ENCODE measurements at places on chromosomes 11 and 22.

DNA sequence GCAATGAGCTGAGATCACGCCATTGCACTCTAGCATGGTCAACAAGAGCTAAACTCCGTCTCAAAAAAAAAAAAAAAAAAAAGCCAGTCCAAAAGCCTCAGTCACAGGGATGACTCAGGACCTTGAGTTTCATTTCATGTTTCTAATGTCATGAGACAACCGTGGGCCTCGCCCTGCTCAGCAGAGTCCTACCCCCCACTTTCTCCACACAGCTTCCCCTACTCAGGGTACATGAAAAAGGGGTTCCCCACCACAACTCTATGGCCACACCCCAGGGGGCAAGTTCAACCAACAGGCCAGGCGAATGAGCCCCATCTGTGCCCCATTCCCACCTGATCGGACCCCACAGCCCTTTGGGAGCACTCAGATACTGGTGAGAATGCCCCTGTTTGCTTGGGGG lies 24.3 kb upstream of the ADA2 start:
- DNase-seq: no peak

- no peak for DNase-seq
Observed at GRCh38 chr11:43790444-43790794, 90.2 kb upstream of the ALKBH3 start.

- DNase-seq: no peak
Observed at GRCh38 chr22:50305923-50306566, 1.4 kb downstream of the PLXNB2 start.

DNA sequence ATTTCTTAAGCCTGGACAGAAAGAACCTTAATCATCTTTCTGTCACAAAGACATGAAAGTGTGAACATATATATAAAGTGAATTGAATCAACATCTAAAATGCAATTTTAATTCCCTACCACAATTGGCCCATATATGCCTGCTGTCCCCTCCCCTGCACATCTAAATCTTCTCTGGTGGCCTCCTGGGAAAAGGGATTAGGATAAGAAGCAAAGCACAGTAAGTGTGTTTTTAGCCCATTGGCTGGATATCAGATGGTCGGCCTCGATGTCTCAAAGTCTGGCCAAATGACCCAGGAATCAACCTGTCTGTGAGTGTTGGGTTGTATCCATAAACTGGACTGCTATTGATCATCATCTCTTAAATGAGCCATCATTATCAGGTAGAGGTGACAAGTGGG lies 5.8 kb downstream of the MMP3 start:
- no peak for DNase-seq

- no peak for DNase-seq
Observed at GRCh38 chr11:79414041-79414440, 26.8 kb downstream of the TENM4 start.

DNA sequence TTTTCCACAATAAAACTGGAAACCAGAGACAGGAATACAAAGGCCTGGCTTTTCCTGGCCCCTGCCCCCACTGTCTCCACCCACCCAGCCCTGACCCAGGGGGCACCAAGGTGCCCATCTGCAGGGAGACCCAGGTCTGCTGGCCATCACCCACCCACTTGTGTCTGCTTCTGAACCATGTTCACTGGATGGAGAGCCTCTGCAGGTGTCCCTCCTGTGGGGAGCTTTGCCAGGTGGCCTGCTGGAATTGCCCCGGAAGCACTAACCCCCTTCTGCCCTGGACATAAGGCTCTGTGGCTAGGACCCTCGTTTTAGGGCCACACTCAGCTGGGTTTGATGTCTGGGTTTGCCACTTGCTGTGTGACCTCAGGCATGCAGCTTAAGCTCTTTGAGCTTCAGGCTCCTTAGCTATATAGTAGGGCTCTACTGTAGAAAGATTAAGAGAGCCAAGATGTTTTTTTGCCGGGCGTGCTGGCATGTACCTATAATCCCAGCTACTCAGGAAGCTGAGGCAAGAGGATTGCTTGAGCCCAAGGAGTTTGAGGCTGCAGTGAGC lies 3.9 kb downstream of the SCARF2 start:
- no peak for DNase-seq

DNA sequence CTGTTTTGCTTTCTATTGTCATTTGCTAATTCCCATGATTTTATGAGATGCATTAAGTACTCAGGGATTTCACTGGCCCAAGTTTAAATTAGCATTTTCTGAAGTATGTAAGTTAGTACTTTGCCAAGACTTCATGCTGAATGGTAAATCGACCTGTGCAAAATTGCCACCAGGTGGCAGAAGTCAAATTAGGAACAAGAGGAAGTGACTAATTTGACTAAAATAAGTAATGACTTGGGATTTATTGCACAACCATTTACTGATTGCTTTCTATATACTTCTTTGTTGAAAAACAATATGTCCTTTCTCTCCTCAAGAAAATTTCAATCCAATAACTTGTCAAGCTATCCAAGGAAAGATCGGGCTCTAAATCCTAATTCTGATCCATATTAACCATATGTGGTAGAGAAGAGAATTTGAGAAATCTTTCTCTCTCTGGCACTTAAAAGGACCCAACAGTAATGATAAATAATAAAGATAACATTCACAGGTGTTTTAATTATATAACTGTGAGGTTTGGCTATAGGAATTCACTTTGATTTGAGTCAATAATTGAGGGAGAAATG lies 253.7 kb upstream of the CHORDC1 start:
- no peak for DNase-seq

GRCh38 chr11:60493454-60493853 lies 876 bp downstream of the MS4A12 start:
- DNase-seq: no peak

GRCh38 chr22:25386538-25386884 lies 167.1 kb downstream of the CRYBB2 start:
- DNase-seq: no peak

GRCh38 chr11:35433588-35433987 lies 14.2 kb upstream of the SLC1A2 start:
- no peak for DNase-seq

DNA sequence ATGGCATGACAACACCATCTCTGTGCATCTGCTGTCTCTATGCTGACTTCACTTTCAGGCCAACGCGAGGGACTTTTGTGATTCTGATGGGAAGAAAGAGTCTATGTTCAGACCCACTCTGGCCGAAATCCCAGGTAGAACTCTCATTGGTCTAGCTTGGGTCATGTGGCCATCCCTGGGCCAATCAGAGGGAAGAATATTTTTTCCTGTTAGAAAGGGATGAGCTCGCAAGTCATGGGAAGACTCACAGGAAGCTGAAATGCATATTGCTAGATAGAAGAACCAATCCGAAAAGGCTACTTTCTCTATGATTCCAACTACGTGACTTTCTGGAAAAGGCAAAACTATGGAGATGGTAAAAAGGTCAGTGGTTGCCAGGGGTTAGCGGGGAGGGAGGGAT lies 56.0 kb upstream of the LINC01488 start:
- DNase-seq: no peak

DNA sequence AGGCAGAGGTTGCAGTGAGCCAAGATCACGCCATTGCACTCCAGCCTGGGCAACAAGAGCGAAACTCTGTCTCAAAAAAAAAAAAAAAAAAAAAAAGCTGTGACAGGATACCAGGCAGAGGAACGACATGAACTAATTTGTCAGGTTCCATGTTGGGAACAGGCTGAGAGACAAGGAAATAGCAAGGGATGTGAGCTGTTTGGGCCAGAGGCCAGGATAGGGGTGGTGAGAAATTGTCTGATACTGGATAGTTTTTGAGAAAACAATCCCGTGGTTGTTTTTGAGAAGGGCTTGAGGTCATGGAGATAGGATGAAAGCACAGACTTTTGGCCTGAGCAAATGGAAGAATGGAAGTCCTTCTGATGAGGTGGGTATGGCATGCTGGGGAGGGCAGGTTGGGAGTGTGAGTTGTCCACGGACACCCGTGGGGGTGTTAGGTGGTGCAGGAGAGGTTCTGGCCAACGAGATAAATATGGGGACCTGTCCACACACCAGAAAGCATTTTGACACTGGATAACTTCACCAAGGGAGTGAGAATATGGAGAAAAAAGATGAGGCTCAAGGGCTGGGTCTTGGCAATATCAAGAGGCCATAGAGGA lies 13.7 kb downstream of the PIWIL3 start:
- DNase-seq: no peak

GRCh38 chr22:17969701-17970113 lies 54.7 kb downstream of the MICAL3 start:
- DNase-seq: no peak

DNA sequence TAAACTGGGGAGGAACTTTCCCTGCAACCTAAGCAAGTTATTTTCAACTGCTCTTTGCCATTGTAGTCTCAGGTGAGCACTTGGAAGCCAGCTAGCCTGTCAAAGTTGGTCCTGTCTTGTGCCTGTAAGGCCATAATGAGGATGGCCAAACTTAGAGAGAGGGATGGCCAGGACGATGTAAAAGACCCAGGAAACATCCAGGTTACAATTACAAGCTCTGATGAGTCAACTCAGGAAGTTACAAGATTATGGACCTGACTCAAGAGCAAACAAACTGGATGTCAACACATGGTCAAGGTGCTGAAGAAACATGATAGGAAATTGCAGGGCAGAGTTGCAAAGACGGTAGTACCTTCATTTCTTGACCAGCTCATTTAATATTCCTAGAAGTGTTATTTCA lies 1.6 kb downstream of the GTPBP1 start:
- no peak for DNase-seq

GRCh38 chr11:16359369-16359768 lies 3.0 kb upstream of the SOX6 start:
- DNase-seq: no peak

DNA sequence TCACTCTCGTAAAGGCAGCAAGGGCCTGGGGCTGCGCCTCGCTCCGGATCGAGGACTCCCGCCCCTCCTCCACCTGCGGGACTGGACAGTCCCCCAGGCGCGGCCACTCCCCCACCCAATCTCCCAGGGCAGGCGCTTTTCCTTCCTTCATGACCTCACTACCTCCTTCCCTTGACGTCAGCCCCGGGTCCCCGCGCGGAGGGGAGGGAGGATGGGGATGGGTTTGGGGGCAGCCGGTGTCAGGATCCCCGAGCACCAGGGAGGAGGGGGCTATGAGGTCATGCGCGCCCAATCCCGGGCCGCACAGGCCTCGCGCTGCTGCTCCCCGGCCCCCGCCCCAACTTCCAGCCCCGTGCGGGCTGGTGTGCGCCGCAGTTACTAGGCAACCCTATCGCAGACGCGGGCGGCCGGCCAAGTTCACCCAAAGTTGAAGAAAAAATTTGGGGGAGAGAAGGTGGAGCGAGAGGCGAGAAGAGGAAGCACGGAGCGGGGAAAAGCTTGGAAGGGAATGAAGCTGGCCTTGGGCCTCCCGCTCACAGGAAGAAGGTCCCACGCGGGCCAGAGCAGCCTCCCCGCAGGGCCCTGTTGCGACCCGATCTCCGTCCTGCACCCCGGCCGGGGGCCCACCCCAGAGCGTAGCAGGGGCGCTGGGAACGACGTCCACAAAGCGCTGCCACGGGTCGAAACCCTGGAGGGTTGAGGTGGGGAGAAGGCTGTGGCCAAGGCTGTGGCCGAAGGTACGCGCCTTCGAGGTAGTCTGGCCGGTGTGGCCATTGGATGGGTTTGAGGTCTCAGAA lies 8.3 kb downstream of the WT1 start:
- DNase-seq: no peak

GRCh38 chr11:82315093-82315492 lies 418.6 kb downstream of the FAM181B start:
- no peak for DNase-seq

DNA sequence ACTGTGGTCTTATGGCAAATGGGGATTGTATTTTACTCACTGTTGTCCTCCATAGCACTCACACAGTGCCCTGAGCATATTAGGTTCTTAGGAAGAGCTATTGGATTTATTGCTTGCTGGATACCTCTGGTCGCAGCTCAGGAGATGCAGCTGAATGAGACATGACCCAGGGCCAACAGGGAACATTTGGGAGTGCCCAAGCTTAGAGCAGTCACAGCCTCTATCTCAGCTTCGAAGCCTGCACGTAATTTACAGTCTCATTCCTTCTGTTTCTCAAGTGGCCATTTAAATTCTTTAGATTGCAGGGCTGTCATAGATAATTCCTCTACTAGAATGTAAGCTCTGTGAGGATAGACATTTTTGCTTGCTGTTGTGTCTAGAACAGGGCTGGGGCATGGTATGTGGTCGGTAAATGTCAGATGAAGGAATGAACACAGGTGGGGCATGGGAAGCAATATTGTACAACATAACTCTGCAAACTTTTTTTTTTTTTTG lies 192.8 kb downstream of the GRIK4 start:
- no peak for DNase-seq

DNA sequence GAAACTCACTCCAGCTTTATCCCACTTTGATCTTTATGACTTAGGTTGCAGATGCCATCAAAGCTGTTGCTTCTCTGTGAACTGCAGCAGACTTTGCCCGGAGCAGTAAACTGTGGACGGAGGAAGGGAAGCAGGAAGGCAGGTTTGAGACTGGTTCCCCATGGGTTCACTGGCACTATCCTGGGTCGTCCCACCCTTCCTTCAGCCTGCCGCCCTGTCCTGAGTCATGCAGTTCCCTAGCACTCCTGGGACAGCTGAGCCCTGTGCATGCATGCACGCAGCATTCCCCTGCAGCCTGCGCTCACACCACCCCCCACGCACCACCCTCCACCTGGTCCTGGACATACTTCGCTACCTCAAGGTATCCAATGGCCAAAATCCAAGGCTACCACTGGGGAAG lies 23.5 kb upstream of the P2RY2 start:
- DNase-seq: no peak

DNA sequence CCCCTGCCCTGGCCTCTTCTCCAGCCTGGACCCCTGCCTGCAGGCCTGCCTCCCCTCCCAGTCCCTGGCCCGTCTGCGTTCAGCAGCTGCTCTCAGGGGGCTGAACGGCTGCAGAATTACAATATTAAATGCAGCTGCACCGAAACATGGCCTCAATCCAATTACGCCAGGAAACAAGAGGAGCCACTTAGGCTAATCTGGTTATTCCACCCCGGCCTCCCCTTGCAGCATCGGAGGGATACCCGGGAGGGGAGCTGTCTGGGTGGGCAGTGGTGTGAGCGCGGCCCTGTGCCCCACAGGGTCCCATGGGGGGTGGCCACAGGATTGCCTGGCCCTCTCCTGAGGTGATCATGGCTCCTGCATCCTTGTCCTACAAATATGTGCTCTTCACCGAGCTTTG lies 42.6 kb downstream of the FLRT1 start:
- no peak for DNase-seq

- no peak for DNase-seq
Observed at GRCh38 chr11:11463405-11463804, 110.4 kb upstream of the CSNK2A3 start.

GRCh38 chr22:37167176-37167980 lies 17.7 kb upstream of the IL2RB start:
- no peak for DNase-seq

- no peak for DNase-seq
Observed at GRCh38 chr11:61682093-61682732, 2.0 kb downstream of the DAGLA start.

Data from activated CD4-positive, CD25-positive, alpha-beta regulatory T cell treated with anti-CD3 and anti-CD28 coated beads, Interleukin-2, amount 50 U/mL, for 16 hours (primary cell).